ENCODE measurements at places on chromosomes 7 and 10. TPM values are rescaled to one million over a fixed set of nuclear protein-coding genes. Genes with fewer than 3 reads are reported as not detected.

- no peaks in the 10 kb centered on the region for H3K36me3 ChIP-seq
- H3K4me3 ChIP-seq = no peak overlapping the region
- no peaks in the 10 kb centered on the region for H3K4me1 ChIP-seq
- no peak for DNase-seq
- no peak overlapping the region for H3K27ac ChIP-seq
- H3K27me3 ChIP-seq = no peaks in the 10 kb centered on the region
Measured at GRCh38 chr10:128751284-128751683, 625.1 kb upstream of the MKI67 start.

- H3K27me3 ChIP-seq = no peaks in the 10 kb centered on the region
- H3K4me3 ChIP-seq = no peak overlapping the region
- H3K36me3 ChIP-seq = no peaks in the 10 kb centered on the region
- H3K4me1 ChIP-seq = peaks cover 4% of the 10 kb centered on the region
Measured at GRCh38 chr10:114437473-114438292, 33.4 kb upstream of the AFAP1L2 start.

GRCh38 chr10:71029411-71029892 is 141.1 kb upstream of the PCBD1 start:
- no peaks in the 10 kb centered on the region for H3K27me3 ChIP-seq
- H3K36me3 ChIP-seq = no peaks in the 10 kb centered on the region
- H3K4me3 ChIP-seq = no peak overlapping the region

GRCh38 chr10:131869344-131869743 is 31.5 kb upstream of the PPP2R2D start:
- no peak overlapping the region for H3K4me3 ChIP-seq
- DNase-seq = no peak
- H3K27ac ChIP-seq = no peak overlapping the region
- no peaks in the 10 kb centered on the region for H3K36me3 ChIP-seq
- no peaks in the 10 kb centered on the region for H3K27me3 ChIP-seq

DNA sequence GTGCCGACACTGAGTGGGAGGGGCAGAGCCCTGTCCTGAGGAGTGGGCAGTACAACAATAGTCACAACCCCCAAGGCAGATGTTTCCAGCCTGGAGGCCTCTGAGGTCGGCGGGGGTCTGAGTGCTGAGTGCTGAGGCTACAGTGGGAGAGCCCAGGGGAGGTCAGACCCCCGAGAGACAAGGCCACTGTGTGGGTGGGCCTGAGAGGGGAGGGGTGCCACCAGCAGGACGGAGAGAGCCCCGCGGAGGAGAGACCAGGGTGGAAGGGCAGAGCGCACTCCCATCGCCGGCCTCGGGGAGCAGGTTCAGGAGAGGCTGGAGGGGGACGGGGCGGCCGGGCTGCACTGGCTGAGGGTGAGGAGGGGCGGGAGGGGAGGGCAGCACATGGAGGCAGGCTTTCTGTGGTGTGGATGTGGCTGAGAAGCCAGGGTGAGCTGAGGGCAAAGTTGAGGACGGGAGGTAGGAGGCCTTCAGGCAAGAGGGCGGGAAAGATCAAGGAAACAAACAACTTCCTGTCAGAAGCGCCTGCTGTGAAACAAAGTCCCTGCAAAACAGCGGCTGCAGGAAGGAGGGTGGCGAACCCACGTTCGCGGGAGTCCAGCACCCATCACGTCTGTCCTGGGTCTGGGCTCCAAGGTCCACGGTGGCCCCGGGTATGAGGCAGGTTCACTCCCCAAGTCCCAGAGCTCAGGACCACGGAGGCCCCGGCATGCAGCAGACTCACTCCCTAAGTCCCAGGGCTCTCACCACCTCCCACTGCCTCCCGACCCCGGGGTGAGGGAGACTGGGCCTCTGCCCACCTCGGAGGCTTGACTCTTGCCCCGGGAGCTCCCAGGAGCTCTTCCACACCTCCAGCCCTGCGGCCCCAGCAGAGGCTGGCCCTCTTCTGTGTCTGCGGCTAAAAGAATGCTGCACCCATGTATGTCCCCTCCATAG is 76.8 kb upstream of the NKX6-2 start:
- no peak overlapping the region for H3K4me3 ChIP-seq
- H3K27me3 ChIP-seq = no peaks in the 10 kb centered on the region
- H3K4me1 ChIP-seq = no peaks in the 10 kb centered on the region
- no peak for DNase-seq

DNA sequence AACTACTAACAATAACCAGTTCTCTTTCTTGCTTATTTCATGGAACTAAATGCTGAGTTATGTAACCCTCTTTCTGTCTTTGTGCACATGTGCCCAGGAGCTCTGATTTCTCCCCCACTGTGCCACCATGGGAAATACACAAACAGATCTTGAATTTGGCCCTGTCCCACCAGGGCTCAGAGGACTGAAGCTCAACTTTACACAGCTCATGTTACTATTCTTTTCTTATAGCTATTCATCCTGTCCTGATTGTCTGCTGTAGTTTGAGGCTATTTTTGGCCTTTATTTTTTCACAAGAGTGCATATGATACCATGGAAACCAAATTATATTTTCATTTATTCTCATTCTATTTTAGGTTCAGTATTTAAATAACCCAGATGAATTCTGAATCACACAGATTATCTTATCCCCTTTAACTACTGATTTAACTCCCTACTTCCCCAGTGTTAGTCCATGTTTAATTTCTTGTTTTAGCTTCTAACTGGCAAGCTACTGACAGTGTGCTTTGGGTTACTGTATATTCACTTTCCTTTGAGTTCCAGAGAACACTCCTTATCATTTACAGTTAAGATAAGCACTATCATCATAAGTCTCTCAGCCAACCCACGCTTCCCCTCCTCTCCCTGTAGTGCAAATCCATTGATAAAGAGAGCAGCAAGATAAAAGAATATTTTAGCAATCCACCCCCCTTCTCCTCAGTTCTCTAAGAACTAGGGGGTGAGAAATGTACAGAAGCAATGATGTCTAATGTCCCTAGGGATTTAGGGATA is 71.8 kb upstream of the GSDME start:
- no peaks in the 10 kb centered on the region for H3K27me3 ChIP-seq
- no peak overlapping the region for H3K4me3 ChIP-seq
- DNase-seq = no peak
- no peak overlapping the region for H3K27ac ChIP-seq
- no peaks in the 10 kb centered on the region for H3K36me3 ChIP-seq

GRCh38 chr10:78059906-78060702 is 26.4 kb downstream of the RPS24 start:
- no peak for DNase-seq
- H3K4me3 ChIP-seq = no peak overlapping the region
- no peaks in the 10 kb centered on the region for H3K4me1 ChIP-seq
- H3K27me3 ChIP-seq = no peaks in the 10 kb centered on the region

- peak; percentile 30 for DNase-seq
- peak overlapping the region; percentile 99 for H3K27ac ChIP-seq
- peaks cover 10% of the 10 kb centered on the region for H3K4me1 ChIP-seq
- H3K4me3 ChIP-seq = peak overlapping the region; percentile 69
- H3K36me3 ChIP-seq = no peaks in the 10 kb centered on the region
Measured at GRCh38 chr10:68721673-68722335, 765 bp downstream of the CCAR1 start.

HIBADH gene
- total RNA-seq = 77.4 TPM

SMO gene
- 17.7 TPM for total RNA-seq

All from testis (tissue), 5 donors.